Peyer's patch (tissue), 4 donors: ENCODE measurements at places on chromosomes 4 and X. TPM values are rescaled to one million over a fixed set of nuclear protein-coding genes. Genes with fewer than 3 reads are reported as not detected.
A peak's percentile ranks its signal among the peaks of the same experiment; 100 is the strongest.

Gene EDNRA
- total RNA-seq, result 2.4 TPM

DNA sequence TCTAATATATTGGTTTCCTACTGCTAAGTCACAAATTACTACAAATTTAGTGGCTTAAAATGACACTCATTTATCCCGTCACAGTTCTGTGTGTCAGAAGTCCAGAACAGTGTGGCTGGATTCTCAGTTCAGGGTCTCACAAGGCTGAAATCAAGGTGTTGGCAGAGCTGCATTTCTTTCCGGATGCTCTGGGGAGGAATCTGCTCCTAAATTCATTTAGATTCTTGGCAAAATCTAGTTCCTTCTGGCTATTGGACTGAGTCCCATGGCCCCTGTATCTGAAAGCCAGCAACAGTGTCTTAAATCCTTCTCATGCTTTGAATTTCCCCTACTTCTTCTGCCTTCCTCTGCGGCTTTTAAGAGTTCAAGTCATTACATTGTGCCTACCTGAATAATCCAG, 103.1 kb upstream of the BMP3 start:
- H3K27ac ChIP-seq, result no peak overlapping the region
- no peak overlapping the region for H3K4me3 ChIP-seq
- H3K36me3 ChIP-seq, result no peaks in the 10 kb centered on the region
- H3K4me1 ChIP-seq, result no peaks in the 10 kb centered on the region
- no peaks in the 10 kb centered on the region for H3K27me3 ChIP-seq

- no peaks in the 10 kb centered on the region for H3K27me3 ChIP-seq
- H3K36me3 ChIP-seq, result no peaks in the 10 kb centered on the region
- no peak overlapping the region for H3K4me3 ChIP-seq
- no peak overlapping the region for H3K27ac ChIP-seq
- no peaks in the 10 kb centered on the region for H3K4me1 ChIP-seq
Observed at GRCh38 chr4:19254486-19254885, 997.2 kb upstream of the SLIT2 start.

Gene NIPAL1
- 26.3 TPM for total RNA-seq

DNA sequence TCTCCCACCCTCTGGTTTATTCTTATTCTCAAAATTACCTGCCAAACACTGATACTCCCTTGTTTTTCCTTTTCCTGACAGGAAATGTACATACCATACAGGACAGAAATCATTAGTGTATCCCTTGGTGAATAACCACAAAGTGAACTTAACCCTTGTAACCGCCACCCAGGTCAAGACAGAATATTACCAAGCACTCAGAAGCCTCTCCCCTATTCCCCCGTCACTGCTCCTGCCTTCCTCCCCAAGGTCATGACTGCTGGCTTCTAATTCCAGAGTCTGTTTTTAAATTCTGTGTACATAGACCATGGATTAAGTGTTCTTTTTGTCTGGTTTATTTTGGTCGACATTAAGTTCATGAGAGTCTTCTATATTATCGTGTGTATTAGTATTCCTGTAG, 37.7 kb downstream of the HTT start:
- DNase-seq, result no peak
- H3K27ac ChIP-seq, result no peak overlapping the region
- no peaks in the 10 kb centered on the region for H3K36me3 ChIP-seq

- H3K4me1 ChIP-seq, result peaks cover 21% of the 10 kb centered on the region
- no peak overlapping the region for H3K27ac ChIP-seq
- peak overlapping the region; percentile 53 for H3K4me3 ChIP-seq
- peak; percentile 52 for DNase-seq
- H3K27me3 ChIP-seq, result no peaks in the 10 kb centered on the region
Observed at GRCh38 chr4:47837094-47837907, 566 bp downstream of the CORIN start.

GRCh38 chr4:71549516-71550160, 210.8 kb downstream of the SLC4A4 start:
- H3K4me3 ChIP-seq, result no peak overlapping the region
- no peak for DNase-seq
- no peaks in the 10 kb centered on the region for H3K36me3 ChIP-seq
- no peaks in the 10 kb centered on the region for H3K27me3 ChIP-seq

- no peak overlapping the region for H3K4me3 ChIP-seq
- no peak overlapping the region for H3K27ac ChIP-seq
- no peak for DNase-seq
- H3K36me3 ChIP-seq, result no peaks in the 10 kb centered on the region
Observed at GRCh38 chr4:37023504-37023903, 221.0 kb upstream of the NWD2 start.

DNA sequence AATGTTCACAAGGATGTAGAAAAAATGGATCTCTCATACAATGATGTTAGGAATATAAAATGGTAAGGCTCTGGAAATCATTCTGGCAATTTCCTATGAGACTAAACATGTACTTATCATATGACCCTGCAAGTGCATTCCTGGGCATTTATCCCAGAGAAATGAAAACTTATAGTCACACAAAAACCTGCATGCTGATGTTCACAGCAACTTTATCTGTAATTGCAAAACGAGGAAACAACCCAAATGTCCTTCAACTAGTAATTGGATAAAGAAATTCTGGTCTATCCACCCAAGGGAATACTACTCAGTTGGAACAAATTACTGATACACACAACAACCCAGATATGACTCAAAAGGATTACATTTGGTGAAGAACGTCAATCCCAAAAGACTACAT, 14.5 kb downstream of the ZCCHC18 start:
- H3K36me3 ChIP-seq, result no peaks in the 10 kb centered on the region
- H3K4me3 ChIP-seq, result no peak overlapping the region
- H3K27ac ChIP-seq, result peak overlapping the region; percentile 42
- DNase-seq, result no peak

DNA sequence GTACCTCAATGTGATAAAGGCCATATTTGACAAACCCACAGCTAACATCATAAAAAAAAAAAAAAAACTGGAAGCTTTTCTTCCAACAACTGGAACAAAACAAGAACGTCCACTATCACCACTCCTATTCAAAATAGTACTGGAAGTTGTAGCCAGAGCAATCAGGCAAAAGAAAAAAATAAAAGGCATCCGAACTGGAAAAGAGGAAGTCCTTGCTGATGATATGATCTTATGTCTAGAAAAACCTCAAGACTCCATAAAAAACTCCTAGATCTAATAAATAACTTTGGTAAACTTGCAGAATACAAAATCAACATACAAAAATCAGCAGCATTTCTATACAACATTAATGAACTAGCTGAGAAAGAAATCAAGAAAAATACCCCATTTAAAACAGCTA, 134.3 kb downstream of the TEX11 start:
- H3K27me3 ChIP-seq, result no peaks in the 10 kb centered on the region
- H3K4me3 ChIP-seq, result no peak overlapping the region
- no peak overlapping the region for H3K27ac ChIP-seq
- H3K4me1 ChIP-seq, result no peaks in the 10 kb centered on the region

DNA sequence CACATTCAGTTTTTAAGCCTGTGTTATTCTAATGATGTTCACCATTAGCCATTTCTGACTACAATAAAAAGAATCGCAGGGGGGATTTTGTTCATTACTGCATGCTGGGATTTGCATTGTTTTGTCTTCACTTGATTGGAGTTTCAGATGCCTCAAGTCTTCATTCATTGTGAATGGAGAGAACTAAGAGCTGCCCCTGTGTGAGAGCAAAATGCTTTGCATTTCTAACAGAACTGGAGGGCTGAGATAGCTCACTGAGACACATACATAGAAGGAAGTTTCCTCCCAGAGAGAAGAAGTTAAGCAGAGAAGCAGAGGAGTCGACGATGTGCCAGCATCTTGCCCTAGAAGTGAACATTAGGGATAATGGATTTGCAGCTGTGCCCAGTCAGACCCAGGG, 113.5 kb upstream of the GATB start:
- no peaks in the 10 kb centered on the region for H3K36me3 ChIP-seq
- no peaks in the 10 kb centered on the region for H3K27me3 ChIP-seq
- H3K4me1 ChIP-seq, result no peaks in the 10 kb centered on the region
- no peak overlapping the region for H3K4me3 ChIP-seq
- no peak for DNase-seq

GRCh38 chrX:11193035-11193469, 81.9 kb downstream of the HCCS start:
- no peaks in the 10 kb centered on the region for H3K4me1 ChIP-seq
- no peak overlapping the region for H3K4me3 ChIP-seq
- DNase-seq, result no peak
- H3K27me3 ChIP-seq, result no peaks in the 10 kb centered on the region
- no peaks in the 10 kb centered on the region for H3K36me3 ChIP-seq
- H3K27ac ChIP-seq, result no peak overlapping the region

DNA sequence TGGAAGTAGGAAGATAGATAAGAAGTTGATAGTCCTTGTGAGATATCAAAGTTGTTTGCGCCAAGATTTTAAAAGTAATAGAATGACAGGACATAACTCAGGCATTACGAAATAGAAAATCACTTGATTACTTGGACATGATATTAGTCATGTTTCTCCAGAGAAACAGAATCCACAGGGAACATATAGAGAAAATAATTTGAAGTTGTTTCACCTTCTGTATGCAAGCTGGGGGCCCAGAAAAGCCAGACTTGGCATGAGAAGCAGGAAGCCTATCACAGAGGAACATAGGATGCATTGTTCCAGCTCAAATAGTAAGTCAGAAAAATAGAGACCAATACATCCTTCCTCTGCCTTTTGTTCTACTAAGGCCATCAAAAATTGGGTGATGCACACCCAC, 715.9 kb downstream of the TECRL start:
- DNase-seq, result no peak
- no peaks in the 10 kb centered on the region for H3K36me3 ChIP-seq
- no peak overlapping the region for H3K27ac ChIP-seq
- H3K4me1 ChIP-seq, result no peaks in the 10 kb centered on the region
- no peak overlapping the region for H3K4me3 ChIP-seq
- no peaks in the 10 kb centered on the region for H3K27me3 ChIP-seq

- H3K36me3 ChIP-seq, result peaks cover 20% of the 10 kb centered on the region
- DNase-seq, result peak; percentile 98
- H3K4me1 ChIP-seq, result peaks cover 4% of the 10 kb centered on the region
- peak overlapping the region; percentile 88 for H3K4me3 ChIP-seq
Observed at GRCh38 chr4:119300101-119300978, 21.6 kb downstream of the FABP2 start.

Gene CCNB3
- 2.5 TPM for total RNA-seq

DNA sequence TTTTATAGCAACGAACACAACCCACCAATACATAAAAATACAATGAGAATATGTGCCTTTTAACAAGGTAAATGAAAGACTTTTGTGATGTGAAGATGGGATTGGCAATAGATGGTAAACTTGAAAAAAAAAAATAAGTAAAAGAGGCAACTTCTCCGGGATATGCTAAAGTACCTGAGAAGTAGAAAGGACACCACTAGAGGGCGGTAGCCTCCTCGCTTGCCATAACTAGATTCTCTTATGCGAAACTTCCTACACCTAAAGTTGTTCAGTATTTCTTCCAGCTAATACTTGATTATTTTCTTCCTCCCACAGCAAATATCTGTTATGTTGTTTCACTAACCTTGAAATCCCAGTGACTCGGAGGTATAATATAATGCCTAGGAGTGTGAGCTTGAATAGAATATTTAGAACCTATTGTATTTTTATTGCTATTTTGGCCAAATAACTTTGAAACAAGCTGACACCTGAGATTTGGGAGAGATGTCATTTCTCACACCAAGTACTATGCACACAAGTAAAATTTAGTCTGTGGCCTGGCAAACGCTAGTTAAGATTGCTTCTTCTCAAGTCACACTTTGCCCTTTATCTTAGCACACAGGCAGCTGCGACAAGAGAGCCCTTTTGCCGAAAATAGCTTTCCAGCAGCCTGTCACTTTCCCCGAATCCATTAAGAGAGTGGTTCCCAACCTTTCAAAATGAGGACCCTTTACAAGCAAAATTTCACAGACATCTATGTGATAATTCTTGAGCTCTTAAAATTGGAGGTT, 44.9 kb upstream of the PDLIM5 start:
- H3K4me3 ChIP-seq, result no peak overlapping the region
- no peaks in the 10 kb centered on the region for H3K27me3 ChIP-seq
- H3K36me3 ChIP-seq, result no peaks in the 10 kb centered on the region
- no peaks in the 10 kb centered on the region for H3K4me1 ChIP-seq
- H3K27ac ChIP-seq, result no peak overlapping the region

DNA sequence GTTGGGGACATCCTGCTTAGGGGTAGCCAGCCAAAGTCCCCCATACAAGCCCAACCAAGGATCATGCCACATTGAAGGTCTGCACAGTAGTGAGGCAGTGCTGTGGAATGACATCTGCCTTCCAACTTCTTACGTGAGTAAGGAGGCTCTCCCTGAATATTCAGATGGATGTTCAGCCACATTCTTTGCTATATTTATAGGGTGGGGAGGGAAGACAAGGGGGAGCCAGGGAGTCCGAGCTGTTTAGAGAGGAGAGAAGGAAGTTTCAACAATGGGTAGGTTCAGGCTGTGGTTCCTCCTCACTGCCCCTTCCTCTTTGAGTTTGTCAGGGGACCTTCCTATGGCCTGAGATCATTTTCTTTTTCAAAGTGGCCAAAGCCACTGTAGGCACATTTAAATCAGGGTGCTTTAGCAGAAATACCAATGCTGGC, 29.8 kb downstream of the MSN start:
- H3K4me3 ChIP-seq, result no peak overlapping the region
- H3K27ac ChIP-seq, result peak overlapping the region; percentile 50
- H3K36me3 ChIP-seq, result no peaks in the 10 kb centered on the region
- H3K4me1 ChIP-seq, result no peaks in the 10 kb centered on the region

- no peaks in the 10 kb centered on the region for H3K4me1 ChIP-seq
- H3K27ac ChIP-seq, result no peak overlapping the region
- DNase-seq, result no peak
- no peaks in the 10 kb centered on the region for H3K36me3 ChIP-seq
- H3K4me3 ChIP-seq, result no peak overlapping the region
- no peaks in the 10 kb centered on the region for H3K27me3 ChIP-seq
Observed at GRCh38 chr4:128220286-128221235, 67.1 kb downstream of the PGRMC2 start.

DNA sequence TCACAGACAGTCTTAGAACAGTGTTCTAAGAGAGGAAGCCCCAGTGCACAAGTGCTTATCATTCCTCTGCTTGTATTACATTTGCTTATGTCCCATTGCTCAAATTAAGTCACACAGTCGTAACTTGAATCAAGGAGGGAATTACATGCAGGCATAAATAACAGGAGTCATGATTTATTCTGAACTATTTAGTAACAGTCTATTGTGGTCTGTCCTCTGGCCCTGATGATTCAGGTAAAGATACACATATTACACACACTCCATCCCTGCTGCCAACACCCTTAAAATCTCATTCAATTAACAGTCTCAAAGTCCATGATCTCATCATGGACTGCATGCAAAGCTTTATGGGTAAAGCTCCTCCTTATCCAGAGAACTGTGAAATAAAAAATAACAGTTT, 60.1 kb downstream of the GRIA2 start:
- H3K4me3 ChIP-seq, result no peak overlapping the region
- no peaks in the 10 kb centered on the region for H3K27me3 ChIP-seq
- no peaks in the 10 kb centered on the region for H3K36me3 ChIP-seq
- H3K27ac ChIP-seq, result no peak overlapping the region

- H3K4me3 ChIP-seq, result peak within 1 kb of the TSS; percentile 83
- DNase-seq, result peak; percentile 77
- H3K36me3 ChIP-seq, result no peaks in the 10 kb centered on the region
- peak within 1 kb of the TSS; percentile 71 for H3K27ac ChIP-seq
- H3K27me3 ChIP-seq, result no peaks in the 10 kb centered on the region
- H3K4me1 ChIP-seq, result peaks cover 3% of the 10 kb centered on the region
Observed at GRCh38 chr4:52038103-52038912, at the start of gene SGCB. Gene SGCB (minus strand): TSS chr4:52038299. CDS start chr4:52038259, 40 bp downstream.
